ENCODE measurements at places on chromosomes 6 and 20.

GRCh38 chr6:131117878-131118277 is 17.4 kb upstream of the AKAP7 start:
- DNase-seq, result no peak

DNA sequence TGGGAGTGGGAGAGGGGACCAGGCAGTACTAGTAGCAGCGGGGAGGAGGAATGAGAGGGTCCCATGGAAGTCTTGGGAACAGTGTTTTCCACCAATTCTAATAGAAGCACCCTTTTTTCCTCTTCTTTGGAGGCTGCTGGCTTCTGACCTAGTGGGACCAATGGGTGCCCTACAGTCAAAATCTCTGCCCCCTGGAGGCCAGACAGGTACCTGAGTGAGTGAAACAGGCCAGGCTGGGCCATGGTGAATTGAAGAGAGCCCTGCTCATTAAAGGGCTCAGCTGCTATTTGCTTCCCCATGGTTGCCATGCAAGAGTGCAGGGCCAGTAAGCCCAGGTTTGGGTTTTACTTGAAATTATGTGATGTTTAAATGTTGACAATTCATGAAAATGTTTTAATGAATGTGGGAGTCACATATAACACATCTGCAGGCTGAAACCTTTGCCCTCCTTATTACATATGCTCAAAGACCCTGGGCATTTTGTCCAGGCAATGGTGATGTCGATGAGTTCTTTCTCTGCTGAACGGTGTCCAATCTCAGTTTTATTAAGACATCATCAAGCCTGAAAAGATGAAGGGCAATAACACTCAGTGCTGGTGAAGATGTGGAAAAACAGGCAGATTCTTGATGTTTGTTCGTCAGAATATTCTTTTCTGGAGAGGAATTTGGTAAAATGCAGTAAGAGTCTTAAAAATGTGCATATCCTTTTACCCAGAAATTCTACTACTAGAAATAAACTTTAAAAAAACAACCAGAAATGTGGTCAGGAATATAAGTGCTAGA is 42.3 kb upstream of the OCSTAMP start:
- no peak for DNase-seq

- no peak for DNase-seq
Measured at GRCh38 chr6:5670811-5671561, 335.7 kb downstream of the NRN1 start.

DNA sequence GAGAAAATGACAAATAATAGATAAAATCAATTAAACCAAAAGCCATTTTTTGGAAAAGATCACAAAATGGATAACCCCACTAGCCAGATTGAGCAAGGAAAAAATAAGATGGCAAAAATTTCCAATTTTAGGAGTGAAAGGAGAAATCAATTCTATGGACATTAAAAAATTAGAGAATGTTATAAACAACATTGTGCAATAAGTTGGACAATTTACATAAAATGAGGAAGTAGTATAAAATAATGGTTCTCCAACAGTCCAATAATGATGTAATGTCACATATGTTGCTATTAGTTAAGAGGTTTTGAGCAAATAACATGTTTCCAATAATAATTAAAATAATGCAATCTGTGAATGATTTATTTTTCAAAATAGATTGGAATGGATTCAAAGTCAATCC is 3.1 kb upstream of the SNAP91 start:
- no peak for DNase-seq

- DNase-seq, result peak; percentile 70
Measured at GRCh38 chr20:324177-325044, 941 bp upstream of the SOX12 start.

DNA sequence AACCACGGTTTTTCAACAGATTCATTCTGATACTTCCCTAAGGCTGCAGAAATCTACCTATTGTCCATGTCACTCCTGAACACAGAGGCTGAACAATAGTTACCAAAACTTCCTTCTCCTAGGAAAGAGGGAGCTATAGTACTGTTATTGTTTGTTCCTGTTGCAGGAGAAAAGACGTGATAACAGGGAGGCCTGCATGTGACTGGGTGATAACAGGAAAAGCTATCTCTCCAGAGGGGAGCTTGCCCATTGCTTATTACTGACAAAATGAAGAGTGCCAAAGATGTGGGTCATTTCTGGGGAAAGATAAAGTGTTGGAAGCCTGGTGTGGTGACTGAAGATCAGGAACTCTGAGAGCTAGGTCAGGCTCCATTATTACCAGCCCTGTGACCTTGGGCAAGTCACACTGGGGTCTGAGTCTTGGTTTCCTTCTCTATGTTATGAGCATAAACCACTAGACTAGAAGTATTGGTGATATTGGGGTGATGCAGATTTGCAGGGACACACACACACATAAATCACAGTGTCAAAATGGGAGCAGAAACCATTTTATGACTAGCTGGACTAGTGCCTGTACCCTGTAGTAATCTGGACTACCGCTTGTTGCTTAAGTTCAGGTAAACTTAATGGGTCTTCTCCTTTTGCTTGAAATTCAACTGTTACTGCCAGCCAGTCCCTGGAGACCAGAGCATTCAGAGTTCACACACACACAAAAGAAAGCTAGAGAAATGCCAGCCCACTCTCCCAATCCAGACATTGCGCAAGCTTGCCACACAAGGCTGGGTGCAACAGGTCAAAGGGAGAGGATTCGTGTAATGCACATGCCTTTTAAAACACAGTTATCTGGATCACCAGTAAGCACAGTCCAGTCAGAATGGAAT is 136.0 kb upstream of the CNR1 start:
- DNase-seq, result no peak

GRCh38 chr6:169005166-169005565 is 248.5 kb downstream of the THBS2 start:
- no peak for DNase-seq

- DNase-seq, result no peak
Measured at GRCh38 chr6:15495375-15495901, 167.4 kb downstream of the DTNBP1 start.

DNA sequence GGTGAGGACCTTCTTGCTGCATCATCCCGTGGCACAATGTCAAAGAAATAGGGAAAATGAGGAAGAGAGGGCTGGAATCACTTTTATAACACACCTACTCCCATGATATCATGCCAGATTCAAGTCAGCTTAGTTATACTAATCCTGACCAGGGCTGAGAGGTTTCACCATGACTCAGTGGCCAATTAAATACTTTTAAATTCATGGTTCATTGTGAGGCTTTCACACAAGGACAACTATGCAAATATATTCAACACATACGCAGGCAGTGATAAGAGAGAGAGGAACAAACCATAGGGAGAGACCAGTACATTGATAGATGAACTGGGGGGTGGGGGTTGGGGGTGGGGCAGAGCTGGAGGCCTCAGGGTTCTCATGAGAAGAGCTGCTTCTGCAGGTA is 313.1 kb downstream of the LRFN2 start:
- DNase-seq, result no peak

- peak; percentile 92 for DNase-seq
Measured at GRCh38 chr6:170290296-170291128, at the start of gene DLL1. Gene DLL1 (minus strand): TSS chr6:170291078. CDS start chr6:170290139, 939 bp downstream.

- DNase-seq, result no peak
Measured at GRCh38 chr6:19968201-19968600, 131.0 kb downstream of the ID4 start.

GRCh38 chr6:126535138-126535537 is 195.2 kb downstream of the CENPW start:
- DNase-seq, result no peak

DNA sequence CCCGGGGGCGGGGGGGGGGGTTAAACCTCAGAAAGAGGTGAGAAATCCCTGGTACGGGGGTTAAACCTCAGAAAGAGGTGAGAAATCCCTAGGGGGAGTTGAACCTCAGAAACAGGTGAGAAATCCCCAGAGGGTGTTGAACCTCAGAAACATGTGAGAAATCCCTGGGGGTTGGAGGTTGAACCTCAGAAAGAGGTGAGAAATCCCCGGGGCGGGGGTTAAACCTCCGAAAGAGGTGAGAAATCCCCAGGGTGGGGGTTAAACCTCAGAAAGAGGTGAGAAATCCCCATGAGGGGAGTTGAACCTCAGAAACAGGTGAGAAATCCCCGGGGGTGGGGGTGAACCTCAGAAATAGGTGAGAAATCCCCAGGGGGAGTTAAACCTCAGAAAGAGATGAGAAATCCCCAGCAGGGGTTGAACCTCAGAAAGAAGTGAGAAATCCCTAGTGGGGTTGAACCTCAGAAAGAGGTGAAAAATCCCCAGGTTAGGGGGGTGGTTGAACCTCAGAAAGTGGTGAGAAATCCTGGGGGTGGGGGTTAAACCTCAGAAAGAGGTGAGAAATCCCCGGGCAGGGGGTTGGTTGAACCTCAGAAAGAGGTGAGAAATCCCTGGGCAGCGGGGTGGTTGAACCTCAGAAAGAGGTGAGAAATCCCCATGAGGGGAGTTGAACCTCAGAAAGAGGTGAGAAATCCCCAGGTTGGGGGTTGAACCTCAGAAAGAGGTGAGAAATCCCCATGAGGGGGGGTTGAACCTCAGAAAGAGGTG is 87.4 kb downstream of the PLG start:
- no peak for DNase-seq

GRCh38 chr6:127453845-127454619 is 5.2 kb downstream of the KIAA0408 start:
- no peak for DNase-seq

GRCh38 chr6:5701174-5701573 is 305.6 kb downstream of the NRN1 start:
- DNase-seq, result no peak

DNA sequence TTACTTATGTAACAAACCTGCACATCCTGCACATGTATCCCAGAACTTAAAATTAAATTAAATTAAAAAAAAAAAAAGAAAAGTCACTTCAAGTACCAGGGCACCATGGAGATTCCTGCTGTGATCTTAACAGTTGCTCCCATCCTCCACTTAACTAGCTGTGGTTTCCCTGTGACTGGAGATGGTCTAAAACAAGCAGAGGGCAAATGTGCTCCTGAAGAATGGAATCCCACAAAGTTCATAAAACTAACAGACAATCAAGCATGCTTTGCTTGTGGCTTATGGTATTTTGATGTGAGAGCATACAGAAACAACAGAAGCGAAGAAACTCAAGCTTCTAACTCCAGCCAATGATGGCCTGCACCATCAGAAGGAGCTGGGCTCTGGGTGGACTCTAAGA is 153.6 kb upstream of the KCNK16 start:
- DNase-seq, result no peak

DNA sequence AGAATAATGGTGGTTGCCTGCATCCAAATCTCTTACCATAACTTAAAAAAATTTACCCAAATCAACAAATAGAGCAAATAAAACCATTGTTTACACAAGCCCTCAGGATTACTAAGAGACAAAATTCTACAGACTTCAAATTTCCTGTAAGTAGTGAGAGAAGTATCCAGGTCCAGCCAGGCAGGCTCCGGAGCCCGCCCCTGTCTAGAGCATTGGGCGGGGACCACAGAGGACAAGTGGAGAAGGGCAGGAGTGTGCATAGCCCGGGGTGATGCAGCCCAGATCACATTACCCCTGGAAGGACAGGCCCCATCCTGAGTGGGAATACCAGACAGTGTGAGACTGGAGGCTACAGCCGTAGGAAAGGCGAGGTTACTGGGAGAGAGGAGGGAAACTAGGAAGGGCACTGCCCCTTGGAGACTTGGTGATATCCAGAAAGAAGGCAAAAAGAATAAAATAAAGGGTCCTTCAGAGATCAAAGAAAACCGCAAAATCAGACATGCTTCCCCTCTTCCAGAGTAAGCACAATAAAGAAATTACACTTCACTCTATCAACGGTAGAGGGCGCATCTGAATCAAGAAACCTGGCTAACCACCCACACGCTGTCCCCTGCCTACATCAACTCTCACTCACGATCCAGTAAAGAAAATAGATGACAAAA is 26.6 kb downstream of the RIN2 start:
- no peak for DNase-seq

GRCh38 chr6:136889271-136890193 is 32.6 kb upstream of the SLC35D3 start:
- no peak for DNase-seq

- no peak for DNase-seq
Measured at GRCh38 chr20:36272547-36273220, 33.5 kb upstream of the DLGAP4 start.

DNA sequence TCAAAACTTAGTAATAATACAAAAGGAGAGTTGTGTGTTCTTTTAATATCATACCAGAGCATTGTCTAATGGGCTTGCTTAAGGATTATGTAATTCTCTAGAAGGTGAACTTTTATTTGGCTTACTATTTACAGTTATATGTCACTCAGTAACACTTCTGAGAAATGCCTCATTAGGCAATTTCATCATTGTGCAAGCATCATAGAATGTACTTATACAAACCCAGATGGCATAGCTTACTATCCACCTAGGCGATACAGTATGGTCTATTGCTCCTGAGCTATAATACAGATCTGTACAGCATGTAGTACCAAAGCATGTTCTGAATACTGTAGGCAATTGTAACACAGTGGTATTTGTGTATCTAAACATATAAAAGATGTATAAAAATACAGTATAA is 340.1 kb downstream of the PHF3 start:
- DNase-seq, result no peak

DNA sequence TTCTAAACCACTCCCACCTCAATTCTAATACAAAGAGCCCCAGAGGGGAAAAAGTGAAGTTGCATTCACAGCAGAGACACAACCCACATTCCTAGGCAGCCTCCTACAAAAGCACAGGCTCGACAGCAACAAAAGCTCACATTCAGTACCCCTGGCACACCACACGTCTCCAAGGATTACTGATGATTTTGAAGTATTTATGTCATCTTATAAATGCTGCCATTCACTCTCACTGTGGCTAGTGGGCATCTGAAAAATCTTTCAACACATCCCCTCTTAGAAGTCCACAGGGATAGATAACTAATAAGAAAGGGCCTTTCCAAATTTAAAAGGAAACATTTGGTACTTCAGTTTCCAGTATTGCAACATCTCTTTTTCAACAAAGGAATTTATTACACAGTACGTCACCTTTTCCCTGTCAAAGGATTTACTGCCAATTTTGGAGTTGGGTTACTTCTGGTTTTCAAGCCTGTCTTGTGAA is 146.7 kb downstream of the TASP1 start:
- DNase-seq, result no peak

GRCh38 chr6:113636357-113636824 is 220.8 kb upstream of the MARCKS start:
- DNase-seq, result no peak

- no peak for DNase-seq
Measured at GRCh38 chr6:34300332-34300751, 51.5 kb upstream of the SMIM29 start.
